ENCODE measurements at places on chromosomes 4 and X.

GRCh38 chr4:150178161-150178560, 99.9 kb downstream of the DCLK2 start:
- DNase-seq = no peak

DNA sequence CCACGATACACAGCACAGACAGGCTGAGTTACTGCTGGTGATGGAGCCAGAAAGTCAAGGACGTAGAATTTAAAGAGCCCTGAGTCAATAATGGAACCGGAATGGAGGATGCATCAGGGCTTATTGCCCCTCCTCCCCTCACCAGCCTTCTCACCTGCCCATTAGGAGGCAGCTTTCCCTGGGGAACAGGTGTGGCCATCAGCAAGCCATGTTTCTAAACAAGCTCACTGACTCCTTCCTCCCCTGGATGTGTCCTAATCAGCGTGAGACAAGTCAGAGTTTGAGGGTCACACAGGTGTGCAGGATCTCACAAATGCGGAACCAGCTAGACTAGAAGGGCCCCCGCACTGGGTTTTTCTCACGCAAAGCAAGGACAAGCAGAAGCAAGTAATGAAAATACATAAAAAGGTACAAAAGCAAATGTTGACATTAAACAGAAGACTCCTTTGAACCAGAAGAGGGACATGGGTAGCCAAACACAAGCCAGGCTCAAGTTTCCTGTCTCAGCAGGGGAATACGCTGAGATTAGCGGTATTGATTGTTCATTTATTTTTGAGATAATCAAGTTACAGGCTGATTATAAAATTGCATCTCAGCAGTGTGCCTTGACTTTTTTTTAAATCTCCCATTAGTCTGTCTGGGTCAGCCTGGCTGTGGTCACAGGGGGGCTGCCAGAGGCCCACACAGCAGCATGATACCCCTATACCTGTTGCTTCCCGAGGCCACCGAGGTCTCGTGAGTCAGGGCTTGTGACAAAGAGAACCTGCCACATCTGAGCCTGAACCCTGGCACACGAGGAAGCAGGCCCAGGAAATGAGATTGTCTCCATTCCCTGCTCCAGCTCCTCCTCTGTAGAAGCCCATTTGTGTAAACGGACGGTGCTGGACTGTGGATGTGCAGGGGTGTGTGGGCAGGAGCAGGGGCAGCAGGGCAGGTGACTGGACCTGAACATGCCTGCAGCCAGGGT, 37.4 kb downstream of the CCKAR start:
- DNase-seq = no peak

DNA sequence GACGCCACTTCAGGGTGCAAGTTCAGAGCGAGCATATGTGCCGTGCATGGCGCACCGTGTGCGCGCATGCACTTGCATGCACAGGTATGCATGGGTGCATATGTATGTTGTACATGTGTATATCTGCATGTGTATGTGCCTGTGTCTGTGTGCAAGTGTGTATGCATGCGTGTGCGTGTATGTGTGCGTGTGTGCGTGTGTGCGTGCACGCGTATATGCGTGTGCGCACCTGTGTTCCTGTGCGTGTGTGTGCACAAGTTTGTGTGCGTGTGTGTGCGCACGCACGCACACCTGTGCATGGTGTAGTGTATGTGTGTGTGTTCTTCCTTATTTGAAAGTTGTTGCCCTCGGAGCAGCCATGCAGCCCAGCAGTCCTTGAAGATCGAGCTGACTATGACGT, 76.8 kb downstream of the GPR143 start:
- no peak for DNase-seq

DNA sequence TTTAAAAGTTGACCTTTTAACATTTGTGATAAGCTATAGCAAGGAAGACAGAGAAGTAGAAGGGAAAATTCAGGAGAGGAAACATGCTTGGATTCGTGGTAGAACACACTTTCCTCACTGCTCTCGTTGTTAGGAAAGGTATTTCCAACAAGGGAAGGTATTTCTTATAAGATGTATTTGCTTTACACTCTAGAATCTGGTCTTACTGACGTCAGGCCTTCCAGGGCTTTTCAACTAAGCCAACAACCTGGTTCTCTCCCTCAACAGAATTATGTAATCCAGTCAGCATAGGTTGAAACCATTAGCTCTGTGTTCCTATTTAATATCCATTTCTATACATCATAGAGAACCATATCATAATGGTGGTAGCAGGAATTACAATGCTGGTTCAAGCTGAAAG, 241.9 kb downstream of the SLC39A8 start:
- DNase-seq = no peak

GRCh38 chr4:111040904-111041303, 418.0 kb upstream of the PITX2 start:
- DNase-seq = no peak

GRCh38 chr4:8369426-8370105, 71.0 kb downstream of the ACOX3 start:
- no peak for DNase-seq

DNA sequence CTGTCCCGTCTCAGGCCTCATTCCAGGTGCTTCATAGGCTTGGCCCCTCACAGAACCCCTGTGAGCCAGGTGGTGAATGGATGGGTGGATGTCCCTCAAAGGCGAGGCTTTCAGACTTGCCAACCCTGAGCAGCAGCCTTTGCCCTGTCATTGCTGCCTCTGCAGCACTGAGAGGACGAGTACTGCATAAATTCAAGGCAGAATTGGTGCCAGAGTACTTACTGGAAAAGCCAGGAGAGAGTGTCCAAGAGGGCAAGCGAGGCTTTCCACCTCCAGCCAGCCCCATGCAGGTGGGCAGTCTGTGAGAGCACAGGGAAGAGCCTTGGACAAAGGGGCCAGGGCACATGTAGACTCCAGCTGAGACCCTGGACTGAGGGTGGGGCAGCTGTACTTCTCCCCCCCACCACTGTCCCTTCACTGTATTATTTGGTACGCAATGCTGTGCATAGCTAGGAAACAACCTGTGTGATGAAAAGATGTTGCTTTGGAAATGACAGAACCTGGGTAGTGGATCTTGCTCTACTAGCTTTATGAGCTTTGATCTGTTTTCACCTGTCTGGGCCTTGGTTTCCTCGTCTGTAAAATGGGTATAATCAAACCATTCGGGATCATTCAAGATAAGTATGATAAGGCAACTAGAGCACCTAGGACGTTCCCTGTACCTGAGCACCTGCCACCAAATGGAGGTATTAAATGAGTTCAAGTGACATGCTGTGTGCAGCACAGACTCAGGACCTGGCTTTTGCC, 224.9 kb upstream of the PSAPL1 start:
- no peak for DNase-seq

- peak; percentile 69 for DNase-seq
These were observed 14.5 kb downstream of the SPACA5 start for GRCh38 chrX:48021026-48021900.

DNA sequence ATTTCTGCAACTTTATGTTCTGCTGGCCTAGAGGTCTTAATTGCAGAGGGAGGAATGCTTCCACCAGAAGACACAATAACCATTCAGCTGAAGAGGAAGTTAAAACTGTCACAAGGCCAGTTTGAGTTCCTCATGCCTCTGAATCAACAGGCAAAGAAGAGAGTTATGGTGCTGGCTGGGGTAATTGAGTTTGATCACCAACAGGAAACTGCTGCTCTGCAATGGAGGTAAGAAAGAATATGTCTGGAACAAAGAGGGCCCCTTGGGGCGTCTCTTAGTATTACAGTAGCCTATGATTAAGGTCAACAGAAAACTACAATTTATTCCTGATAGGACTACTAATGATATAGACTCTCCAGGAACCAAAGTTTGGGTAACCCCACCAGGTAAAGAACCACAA, 744.0 kb downstream of the FSTL5 start:
- DNase-seq = peak; percentile 61

- DNase-seq = no peak
These were observed 288.7 kb downstream of the CAMK2D start for GRCh38 chr4:113472864-113473263.

GRCh38 chr4:158121161-158121579, 51.7 kb downstream of the GASK1B start:
- peak; percentile 73 for DNase-seq

DNA sequence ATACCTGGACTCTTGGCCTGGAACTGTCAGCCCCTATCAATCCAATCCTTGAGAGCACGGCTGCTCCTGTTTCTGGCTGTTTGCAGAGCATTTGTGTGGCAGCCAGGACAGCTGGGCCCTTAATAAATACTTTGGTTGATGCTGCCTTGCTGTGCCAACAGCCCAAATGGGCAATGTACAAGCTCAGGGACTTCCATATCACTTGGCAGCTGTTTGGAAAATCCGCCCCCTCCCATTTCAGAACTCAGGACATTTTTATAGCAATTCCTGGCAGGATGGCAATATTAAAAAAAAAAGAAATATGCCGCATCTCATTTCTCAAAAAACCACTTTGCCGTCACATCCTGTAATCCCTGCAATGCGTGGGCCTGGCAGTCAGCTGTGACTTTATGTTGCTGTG, 218.9 kb downstream of the HS3ST1 start:
- DNase-seq = no peak

- peak; percentile 46 for DNase-seq
These were observed 23.2 kb downstream of the HDX start for GRCh38 chrX:84479086-84479485.

- DNase-seq = no peak
These were observed 17.2 kb downstream of the ZCCHC13 start for GRCh38 chrX:74321191-74321590.

GRCh38 chrX:150761176-150761818, 68.1 kb downstream of the MTMR1 start:
- no peak for DNase-seq

DNA sequence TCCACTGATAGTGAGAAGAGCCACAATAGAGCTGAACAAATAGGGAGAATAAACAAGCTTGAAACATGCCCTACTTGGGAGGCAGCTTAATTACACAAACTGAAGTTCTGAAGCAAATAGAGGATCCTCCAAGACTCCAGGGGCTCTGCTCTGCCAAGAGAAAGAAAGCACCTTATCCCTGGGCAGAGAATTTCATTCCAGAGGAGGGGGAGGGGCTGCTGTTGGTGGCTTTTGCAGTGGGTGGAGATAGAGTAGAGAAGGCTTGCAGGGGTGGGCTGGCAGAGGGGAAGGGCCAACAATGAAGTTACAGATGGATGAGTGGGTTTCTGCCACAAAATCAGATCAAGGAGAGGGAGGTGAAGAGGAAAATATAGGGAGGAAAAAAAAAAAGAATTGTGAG, 1.0 kb upstream of the LPAR4 start:
- no peak for DNase-seq

- no peak for DNase-seq
These were observed 3.7 kb upstream of the UGT2A1 start for GRCh38 chr4:69656653-69657158.

- DNase-seq = no peak
These were observed 149.2 kb upstream of the ANKRD50 start for GRCh38 chr4:124861761-124862160.

- peak; percentile 3 for DNase-seq
These were observed 72.8 kb upstream of the MAPK10 start for GRCh38 chr4:86432559-86433134.

DNA sequence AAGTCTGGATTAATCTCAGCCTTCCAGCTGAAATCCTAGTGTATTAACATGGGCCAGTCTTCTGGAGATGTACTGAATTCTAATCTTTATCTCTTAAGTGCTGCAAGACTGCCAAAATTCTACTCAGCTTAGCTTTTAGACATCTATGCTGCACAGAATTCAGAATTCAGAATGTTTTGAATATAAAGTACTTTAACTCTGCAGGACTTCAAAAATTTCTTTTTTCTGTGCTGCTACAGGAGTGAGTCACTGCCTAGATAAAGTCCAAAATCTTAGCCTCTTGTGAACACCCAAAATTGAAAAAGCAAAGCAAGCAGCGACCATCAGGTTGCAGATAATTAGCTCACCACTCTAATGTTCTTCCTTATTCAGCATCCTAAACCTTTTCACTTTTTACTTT, 1092.6 kb upstream of the PCDH10 start:
- no peak for DNase-seq

DNA sequence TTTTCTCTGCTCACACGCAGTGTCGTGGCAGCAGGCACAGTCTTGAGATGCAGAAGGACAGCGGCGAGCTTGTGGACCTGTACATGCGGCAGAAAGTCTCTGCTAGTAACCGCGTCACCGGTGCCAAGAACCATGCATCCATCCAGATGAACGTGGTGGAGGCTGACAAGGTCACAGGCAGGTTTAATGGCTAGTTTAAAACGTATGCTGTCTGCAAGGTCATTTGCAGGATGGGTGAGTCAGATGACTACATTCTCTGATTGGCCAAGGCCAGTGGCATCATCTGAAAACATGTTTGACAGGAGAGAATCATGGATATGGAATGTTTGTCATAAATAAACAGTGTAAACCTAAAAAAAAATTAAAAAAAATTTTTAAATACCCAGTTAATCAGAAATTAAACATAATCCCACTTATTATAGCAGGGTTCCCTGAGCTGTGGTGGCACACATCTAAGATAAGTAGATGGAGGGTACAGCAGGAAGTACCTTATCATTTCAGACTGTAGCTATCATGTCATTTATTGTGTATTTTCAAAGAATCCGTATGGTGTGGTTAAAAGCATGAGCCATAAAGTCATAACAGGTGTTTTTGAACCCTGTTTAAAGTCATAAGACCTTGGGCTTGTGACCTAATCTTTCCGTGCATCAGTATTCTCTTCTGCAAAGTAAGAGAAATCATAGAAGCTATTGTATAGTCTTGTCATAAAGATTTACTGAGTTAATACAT, 7.5 kb upstream of the BMP2K start:
- no peak for DNase-seq

DNA sequence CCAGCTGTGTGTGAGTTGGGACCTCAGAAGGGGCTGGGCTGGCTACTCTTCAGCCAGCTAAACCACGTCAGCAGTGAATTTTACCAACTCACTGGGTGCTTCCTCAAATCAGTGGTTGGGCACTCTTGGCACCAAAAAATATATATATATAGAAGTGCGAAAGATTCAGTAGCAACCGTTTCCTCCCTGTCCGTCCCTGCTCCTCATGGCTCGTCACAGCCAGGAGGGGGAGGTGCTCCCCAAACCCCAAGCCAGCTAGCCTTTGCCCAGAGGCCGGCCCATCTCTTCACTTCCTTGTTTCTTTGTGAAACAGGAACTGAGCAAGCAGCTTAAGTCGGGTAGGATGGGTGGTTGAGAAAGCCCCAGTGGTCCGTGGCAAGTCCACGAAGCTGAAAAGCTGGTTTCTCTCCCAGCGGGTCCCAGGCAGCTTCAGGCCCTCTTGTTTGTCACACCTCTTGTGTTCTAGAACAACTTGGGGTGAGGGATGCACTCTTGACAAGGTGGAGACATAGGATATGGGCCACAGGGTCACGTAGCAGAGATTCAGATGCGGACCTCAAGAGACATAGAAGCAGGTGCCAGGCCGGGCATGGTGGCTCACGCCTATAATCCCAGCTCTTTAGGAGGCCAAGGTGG, 6.8 kb upstream of the SASH3 start:
- peak; percentile 92 for DNase-seq

GRCh38 chr4:131207589-131207988, 1941.5 kb upstream of the PCDH10 start:
- DNase-seq = no peak

GRCh38 chr4:141340458-141340857, 119.8 kb downstream of the ZNF330 start:
- no peak for DNase-seq

- DNase-seq = no peak
These were observed 233.2 kb upstream of the KLF3 start for GRCh38 chr4:38430841-38431240.

GRCh38 chrX:38732866-38733265, 68.4 kb upstream of the MID1IP1 start:
- DNase-seq = no peak

- DNase-seq = no peak
These were observed 12.8 kb downstream of the HTT start for GRCh38 chr4:3087115-3087797.

GRCh38 chrX:70025464-70025863, 24.3 kb downstream of the AWAT2 start:
- no peak for DNase-seq
